Smooth muscle cell of the pulmonary artery (primary cell): ENCODE measurements at places on chromosomes 4 and X. TPM values are rescaled to one million over a fixed set of nuclear protein-coding genes. Genes with fewer than 3 reads are reported as not detected.

Gene GPRASP1
- total RNA-seq = 2.8 and 4.6 TPM in 2 replicates

Gene TMPRSS11D
- not detected in 2 replicates for total RNA-seq

Gene HMX1
- not detected in 2 replicates for total RNA-seq

Gene IBSP
- total RNA-seq = 1.9 and 2.2 TPM in 2 replicates

Gene MAGEC2
- total RNA-seq = not detected in 2 replicates

Gene TDO2
- total RNA-seq = 0.39 and 0.86 TPM in 2 replicates

Gene DCHS2
- total RNA-seq = not detected in 2 replicates

Gene ADAM29
- total RNA-seq = not detected in 2 replicates

Gene IKBKG
- total RNA-seq = 12.3 and 16.7 TPM in 2 replicates

Gene ARMCX4
- 4.4 and 7.3 TPM in 2 replicates for total RNA-seq

Gene IL1RAPL1
- 0.69 and 0.78 TPM in 2 replicates for total RNA-seq

Gene XAGE2
- total RNA-seq = not detected in 2 replicates
